ENCODE measurements at places on chromosomes 12 and 14.

GRCh38 chr12:27807063-27807703 is 27.1 kb upstream of the MANSC4 start:
- no peak for DNase-seq

- DNase-seq, result no peak
Measured at GRCh38 chr14:24256960-24257359, 6.0 kb downstream of the TGM1 start.

DNA sequence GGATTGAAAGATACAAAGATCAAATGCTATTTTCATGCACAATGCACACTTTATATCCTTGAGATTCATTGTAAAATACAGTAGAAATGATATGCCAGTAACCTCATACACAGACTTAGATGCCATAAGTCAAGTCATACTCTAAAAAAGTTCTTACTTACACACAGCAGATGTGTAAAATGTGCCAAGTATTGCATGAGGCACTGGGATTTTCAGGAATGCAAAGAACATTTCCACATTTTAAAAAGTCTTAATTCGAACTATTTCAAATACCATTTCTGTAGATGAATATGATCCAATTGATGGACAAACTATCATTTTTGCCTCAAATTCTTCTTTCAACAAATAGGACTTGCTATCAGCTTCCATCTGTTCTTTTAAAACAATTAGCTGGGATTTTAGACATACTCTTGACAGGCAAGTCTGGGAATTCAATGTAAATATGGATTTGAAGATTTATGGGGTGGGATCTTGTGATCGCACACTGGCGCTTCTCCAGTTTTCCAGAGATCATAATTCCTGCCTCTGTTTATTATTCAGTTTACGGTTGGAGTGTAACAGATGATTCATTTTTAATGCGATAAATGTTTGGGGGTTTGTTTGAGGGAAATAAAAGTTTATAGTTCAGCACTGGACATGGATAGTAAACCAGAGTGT is 183.8 kb downstream of the PAX9 start:
- DNase-seq, result no peak

DNA sequence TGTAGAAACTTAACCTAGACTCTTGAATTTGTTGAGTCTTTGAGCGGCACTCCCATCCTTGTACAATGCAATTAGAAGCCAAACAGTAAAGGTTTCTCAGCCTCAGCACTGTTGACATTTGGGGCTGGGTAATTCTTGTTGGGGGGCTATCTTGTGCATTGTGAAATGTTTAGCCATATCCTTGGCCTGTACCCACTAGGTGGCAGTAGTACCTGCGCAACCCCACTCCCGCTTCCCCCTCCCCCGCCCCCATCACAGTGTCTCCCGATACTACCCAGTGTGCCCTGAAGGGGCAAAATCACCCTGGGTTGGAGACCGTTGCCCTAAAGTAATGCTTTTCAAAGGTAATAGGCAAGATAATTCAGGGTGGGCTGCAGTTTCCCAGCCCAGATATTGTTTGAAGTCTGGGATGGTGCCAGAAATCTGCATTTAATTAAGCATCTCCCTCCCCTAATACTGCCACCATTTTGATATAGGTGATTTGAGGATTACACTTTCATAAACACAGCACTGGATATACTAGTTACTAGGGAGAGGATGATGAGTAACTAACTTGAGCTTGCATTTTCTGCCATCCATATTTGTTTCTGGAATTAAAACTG is 1.8 kb downstream of the COX6A1 start:
- no peak for DNase-seq
